Activated T-helper 2 cell treated with anti-CD3 and anti-CD28 coated beads, Interferon-gamma antibody, Interleukin-2, Interleukin-4, amounts not matched to agents 10 μg/mL and 5 μg/mL and 100 μg/mL, durations not matched to agents 14 hours and 24 hours and 36 hours (primary cell): ENCODE measurements at places on chromosomes 5 and 9. TPM values are rescaled to one million over a fixed set of nuclear protein-coding genes. Genes with fewer than 3 reads are reported as not detected.

Gene DIPK1B
- 3.1 and 3.4 TPM in 2 replicates for total RNA-seq

Gene DNAH5
- total RNA-seq = not detected in 2 replicates

Gene OSMR
- 0.07 TPM in 1 of 2 replicates, not detected in the other for total RNA-seq

Gene DAPK1
- 38.6 and 39.1 TPM in 2 replicates for total RNA-seq

Gene TYRP1
- not detected in 2 replicates for total RNA-seq

Gene HSPA9
- total RNA-seq = 333 and 340 TPM in 2 replicates

Gene ATOX1
- total RNA-seq = 69.8 and 82.8 TPM in 2 replicates

Gene ESM1
- total RNA-seq = 0.11 and 0.37 TPM in 2 replicates

Gene FAM200C
- total RNA-seq = 1.3 and 1.4 TPM in 2 replicates

Gene SMIM32
- total RNA-seq = not detected in 2 replicates

Gene TEX48
- 0.41 and 0.68 TPM in 2 replicates for total RNA-seq

Gene SELENOP
- total RNA-seq = not detected in 2 replicates

Gene CA9
- total RNA-seq = 0.89 and 1.2 TPM in 2 replicates

Gene CHSY3
- not detected in 2 replicates for total RNA-seq

Gene LSM11
- 8.7 and 8.9 TPM in 2 replicates for total RNA-seq

Gene SPATA31A1
- not detected in 2 replicates for total RNA-seq

- no peak for DNase-seq
Measured at GRCh38 chr9:26163931-26164330, 485.7 kb upstream of the TUSC1 start.

GRCh38 chr9:2158111-2158610 lies 143.0 kb downstream of the SMARCA2 start:
- peak; percentile 25 for DNase-seq

- DNase-seq = no peak
Measured at GRCh38 chr5:90902651-90903386, 344.2 kb downstream of the ADGRV1 start.

GRCh38 chr9:71762900-71763653 lies 5.2 kb downstream of the CEMIP2 start:
- no peak for DNase-seq

GRCh38 chr5:8843771-8844170 lies 702.1 kb downstream of the SEMA5A start:
- no peak for DNase-seq

DNA sequence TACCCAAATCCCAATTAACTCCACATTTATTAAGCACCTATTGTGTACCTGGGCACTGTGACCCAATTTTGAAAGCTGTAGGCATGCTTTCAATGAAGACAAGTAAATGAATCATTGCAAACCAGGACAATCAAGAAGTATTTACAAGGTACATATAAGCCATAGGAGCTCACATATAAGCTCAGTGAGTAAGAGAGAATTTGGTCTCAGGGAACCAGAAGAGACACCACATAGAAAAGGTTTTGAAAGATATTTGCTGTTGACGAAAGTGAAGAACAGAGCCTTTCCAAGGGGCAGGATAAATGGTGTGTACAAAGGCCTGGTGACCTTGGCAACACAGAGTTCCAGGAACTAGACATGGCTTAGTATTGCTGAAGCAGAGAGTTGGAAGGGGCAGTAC lies 187.6 kb downstream of the CD180 start:
- DNase-seq = no peak

- DNase-seq = no peak
Measured at GRCh38 chr9:129852579-129852978, 17.3 kb downstream of the USP20 start.

DNA sequence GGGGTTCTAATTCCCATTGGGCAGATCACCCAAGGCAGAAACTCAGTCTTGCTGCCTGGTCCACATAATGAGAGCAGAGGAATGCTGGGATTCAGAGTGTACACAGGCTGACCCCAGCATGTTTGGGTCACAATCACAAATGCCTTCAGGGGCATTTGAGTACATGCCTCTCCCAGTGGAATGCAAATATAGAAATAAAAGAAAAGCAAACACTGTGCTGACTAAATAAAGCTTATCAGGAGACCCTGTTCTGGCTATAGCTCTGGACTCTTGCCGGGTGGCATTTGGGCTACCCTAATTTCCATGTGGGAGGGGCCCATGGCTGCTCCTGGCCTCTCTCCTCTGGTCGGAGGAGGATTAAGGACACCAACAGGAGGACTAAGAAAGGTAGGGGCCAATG lies 121.4 kb downstream of the DOCK8 start:
- DNase-seq = no peak

GRCh38 chr5:93573354-93574351 lies 7.4 kb downstream of the NR2F1-AS1 start:
- DNase-seq = no peak

DNA sequence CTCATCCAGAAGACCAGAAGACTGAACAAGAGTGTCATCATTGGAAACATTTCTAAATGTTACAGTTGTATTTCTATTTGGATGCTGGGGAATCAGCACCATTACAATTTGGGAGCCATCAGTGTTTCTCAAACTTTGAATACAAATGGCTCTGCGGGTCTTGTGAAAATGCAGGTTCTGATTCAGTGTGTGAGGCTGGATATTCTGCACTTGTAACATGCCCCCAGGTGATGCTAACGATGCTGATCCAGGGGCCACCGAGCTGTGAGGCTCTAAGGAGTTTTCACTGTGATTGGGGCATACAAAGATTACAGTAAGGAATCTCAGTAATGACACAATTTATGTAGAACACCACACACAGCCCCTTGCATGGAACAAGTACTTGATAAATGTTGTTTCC lies 167.7 kb downstream of the ACTL7B start:
- DNase-seq = no peak

- no peak for DNase-seq
Measured at GRCh38 chr5:176542596-176543427, 5.6 kb upstream of the RNF44 start.

DNA sequence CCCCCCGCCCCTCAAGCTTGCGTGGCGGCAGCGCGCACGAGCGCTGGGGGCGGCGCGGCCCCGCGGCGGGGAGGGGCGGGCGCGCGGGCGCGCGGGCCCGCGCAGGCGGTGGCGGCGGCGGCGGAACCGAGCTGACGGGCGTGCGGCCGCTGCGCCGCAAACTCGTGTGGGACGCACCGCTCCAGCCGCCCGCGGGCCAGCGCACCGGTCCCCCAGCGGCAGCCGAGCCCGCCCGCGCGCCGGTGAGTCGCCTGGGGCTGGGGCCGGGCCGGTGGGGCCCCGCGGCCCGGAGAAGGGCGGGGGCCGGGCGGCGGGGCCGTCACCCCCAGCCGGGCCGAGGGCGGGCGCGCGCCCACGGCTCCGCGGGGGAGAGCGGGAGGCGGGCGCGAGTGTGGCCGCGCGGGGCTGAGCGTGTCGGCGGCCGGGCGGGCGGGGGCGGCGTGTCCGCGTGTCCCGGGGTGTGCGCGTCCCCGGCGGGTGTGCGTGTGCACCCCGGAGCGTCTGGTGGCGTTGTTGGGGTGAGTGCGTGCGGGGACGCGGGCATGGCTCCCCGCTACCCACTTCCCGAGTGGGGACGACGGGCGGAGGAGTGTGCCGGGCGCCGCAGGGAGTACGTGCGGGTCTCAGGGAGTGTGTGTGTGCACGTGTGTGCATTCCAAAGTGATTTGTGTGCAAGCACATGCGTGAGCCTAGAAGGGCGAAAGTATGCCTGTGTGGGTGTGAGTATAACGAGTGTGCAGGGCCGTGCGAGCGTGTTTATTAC lies at the start of gene NEK6:
TSS of gene NEK6 (plus strand) at position 106 of the 763 bp plus-strand sequence. CDS start 44,016 bp downstream, outside the sequence.
- DNase-seq = peak; percentile 28

GRCh38 chr5:125683669-125684068 lies 739.5 kb upstream of the GRAMD2B start:
- DNase-seq = no peak

GRCh38 chr5:177123789-177124485 lies 9.6 kb upstream of the NSD1 start:
- no peak for DNase-seq

DNA sequence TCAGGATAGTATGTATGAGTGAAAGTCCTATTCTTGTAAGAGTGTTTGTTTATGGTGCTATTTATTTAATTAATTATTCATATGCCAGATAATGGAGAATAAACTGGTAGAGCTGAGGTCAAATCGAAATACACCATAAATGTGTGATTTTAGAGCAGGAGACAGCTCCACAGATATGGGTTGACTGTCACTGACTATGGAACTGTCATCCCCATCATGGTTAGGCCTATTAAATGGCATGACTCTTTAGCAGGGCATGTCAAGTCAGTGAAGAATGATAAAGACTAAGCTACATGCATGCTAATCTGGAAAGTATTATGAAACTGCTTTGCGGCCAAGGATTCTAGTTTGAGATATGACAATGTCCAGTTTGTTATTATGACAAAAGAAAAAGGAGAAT lies 658.6 kb downstream of the ISL1 start:
- DNase-seq = no peak

- no peak for DNase-seq
Measured at GRCh38 chr9:80493258-80493657, 921.5 kb downstream of the TLE4 start.

GRCh38 chr9:99967457-99967856 lies 61.0 kb downstream of the STX17 start:
- DNase-seq = no peak

GRCh38 chr9:89420397-89421178 lies 77.3 kb downstream of the SEMA4D start:
- no peak for DNase-seq

DNA sequence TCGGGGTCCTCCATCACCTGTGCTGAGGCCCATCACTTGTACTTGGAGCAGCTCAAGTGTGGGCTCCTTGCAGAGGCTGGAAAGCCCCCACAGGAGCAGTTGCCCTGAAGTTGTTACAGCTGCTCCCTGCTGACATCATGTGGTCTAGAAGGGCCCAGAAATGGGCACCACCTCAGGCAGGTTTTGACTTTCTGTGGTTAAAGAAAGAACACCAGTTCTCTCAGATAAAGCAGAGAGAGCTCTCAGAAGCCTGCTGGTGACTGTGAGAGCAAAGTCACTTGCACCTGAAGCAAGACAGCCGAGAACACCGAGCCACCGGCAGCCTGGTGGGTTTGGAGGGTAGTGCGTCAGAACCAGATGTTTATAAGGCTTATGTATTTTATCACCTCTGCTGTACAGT lies 70.4 kb downstream of the MVB12B start:
- DNase-seq = peak; percentile 66

DNA sequence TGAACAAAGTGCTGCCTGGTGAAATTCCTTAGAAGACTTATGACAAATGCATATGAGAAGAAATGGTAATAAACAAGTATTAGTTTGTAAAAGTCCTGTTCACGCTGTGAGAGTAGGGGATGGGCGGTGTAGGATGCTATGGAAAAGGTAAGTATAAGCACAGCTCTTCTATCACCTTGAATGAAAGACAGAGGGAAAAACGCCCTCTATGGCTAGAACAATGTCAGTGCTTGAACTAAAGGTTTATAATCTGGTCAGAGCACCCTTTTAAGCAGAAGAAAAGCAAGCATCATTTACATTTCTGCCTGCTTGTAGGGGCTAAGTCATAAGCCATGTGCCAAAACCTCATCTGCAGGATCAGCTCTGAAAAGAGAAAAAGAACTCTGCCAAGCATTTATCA lies 115.2 kb downstream of the LHFPL2 start:
- no peak for DNase-seq

GRCh38 chr5:169067751-169068173 lies 233.2 kb downstream of the SLIT3 start:
- DNase-seq = no peak

DNA sequence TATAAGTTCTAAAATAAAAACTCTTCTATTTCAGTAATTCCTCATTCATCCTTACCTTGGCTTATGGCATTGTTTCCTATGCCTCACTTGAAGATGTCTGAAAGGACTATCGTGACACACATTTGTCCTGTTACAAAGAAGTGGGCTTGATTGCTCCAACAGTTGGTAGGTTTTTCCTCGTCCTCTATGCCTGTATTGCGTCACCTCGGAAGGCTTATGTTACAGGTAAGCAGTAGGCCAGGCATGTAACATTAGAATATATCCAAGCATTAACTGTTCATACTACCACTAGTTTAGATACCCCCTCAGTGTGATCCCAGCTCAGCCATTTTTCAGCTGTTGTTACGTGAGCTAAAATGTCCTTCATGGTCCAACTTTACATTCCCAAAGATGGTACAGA lies 116.7 kb downstream of the MLLT3 start:
- DNase-seq = no peak

GRCh38 chr9:5230554-5230953 lies 665 bp upstream of the INSL4 start:
- no peak for DNase-seq

DNA sequence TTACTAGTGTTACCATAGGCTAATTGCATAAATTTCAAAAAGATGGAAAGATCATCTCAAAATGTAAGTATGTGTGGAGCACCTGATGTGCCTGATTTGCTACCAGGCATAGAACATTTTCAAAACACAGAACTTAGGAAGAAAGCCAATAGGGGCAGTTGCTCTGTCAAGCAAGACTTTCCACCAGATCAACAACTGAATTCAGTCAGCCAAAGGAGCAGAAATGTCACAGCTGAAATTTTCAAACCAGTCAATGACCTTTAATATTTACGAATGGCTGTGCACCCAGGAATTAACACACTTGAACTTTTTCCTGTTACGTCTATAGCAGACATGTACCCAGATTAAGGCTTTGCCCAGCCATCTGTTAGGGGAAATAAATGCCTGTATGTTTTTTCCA lies 452.8 kb upstream of the PTGER4 start:
- no peak for DNase-seq

GRCh38 chr9:89984214-89984613 lies 379.4 kb downstream of the GADD45G start:
- no peak for DNase-seq
